Activated T-helper 17 cell treated with anti-CD3 and anti-CD28 coated beads, Interleukin-2, amount 50 U/mL, for 72 hours (primary cell): ENCODE measurements at places on chromosomes 2 and 18. TPM values are rescaled to one million over a fixed set of nuclear protein-coding genes. Genes with fewer than 3 reads are reported as not detected.

GRCh38 chr2:3628800-3629199 is 29.2 kb upstream of the ALLC start:
- H3K4me1 ChIP-seq = no peaks in the 10 kb centered on the region
- H3K27me3 ChIP-seq = peaks cover 12% of the 10 kb centered on the region
- H3K27ac ChIP-seq = no peak overlapping the region
- H3K36me3 ChIP-seq = no peaks in the 10 kb centered on the region
- ATAC-seq = no peak
- no peak overlapping the region for H3K4me3 ChIP-seq

GRCh38 chr2:151830961-151831360 is 2.7 kb upstream of the ARL5A start:
- no peak overlapping the region for H3K27ac ChIP-seq
- H3K36me3 ChIP-seq = peaks cover 23% of the 10 kb centered on the region
- H3K4me1 ChIP-seq = no peaks in the 10 kb centered on the region
- H3K4me3 ChIP-seq = no peak overlapping the region
- ATAC-seq = no peak
- H3K27me3 ChIP-seq = no peaks in the 10 kb centered on the region

DNA sequence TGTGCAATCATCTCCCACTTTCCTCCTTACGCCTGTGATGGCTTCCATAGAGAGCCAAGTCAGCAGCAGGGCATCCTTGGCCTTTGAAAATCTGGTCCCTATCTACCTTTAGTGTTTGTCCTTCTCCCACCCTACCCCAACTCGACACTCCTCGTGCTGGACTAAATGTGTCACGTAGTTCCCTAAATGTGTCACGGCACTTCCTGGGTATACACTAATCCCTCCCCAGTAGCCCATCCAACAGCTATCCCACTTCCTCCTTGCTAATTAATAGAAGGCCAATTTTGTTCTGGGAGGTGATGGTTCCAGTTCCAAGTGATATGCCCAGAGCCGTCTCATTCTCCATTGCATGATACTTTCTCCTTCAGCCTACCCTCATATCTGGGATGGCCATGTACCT is 36.5 kb upstream of the ZFP36L2 start:
- no peak overlapping the region for H3K4me3 ChIP-seq
- H3K27me3 ChIP-seq = no peaks in the 10 kb centered on the region

- no peaks in the 10 kb centered on the region for H3K4me1 ChIP-seq
- no peaks in the 10 kb centered on the region for H3K27me3 ChIP-seq
- ATAC-seq = no peak
- H3K27ac ChIP-seq = no peak overlapping the region
- H3K4me3 ChIP-seq = no peak overlapping the region
- H3K36me3 ChIP-seq = no peaks in the 10 kb centered on the region
These were observed 28.4 kb downstream of the NRXN1 start for GRCh38 chr2:51003345-51004192.

DNA sequence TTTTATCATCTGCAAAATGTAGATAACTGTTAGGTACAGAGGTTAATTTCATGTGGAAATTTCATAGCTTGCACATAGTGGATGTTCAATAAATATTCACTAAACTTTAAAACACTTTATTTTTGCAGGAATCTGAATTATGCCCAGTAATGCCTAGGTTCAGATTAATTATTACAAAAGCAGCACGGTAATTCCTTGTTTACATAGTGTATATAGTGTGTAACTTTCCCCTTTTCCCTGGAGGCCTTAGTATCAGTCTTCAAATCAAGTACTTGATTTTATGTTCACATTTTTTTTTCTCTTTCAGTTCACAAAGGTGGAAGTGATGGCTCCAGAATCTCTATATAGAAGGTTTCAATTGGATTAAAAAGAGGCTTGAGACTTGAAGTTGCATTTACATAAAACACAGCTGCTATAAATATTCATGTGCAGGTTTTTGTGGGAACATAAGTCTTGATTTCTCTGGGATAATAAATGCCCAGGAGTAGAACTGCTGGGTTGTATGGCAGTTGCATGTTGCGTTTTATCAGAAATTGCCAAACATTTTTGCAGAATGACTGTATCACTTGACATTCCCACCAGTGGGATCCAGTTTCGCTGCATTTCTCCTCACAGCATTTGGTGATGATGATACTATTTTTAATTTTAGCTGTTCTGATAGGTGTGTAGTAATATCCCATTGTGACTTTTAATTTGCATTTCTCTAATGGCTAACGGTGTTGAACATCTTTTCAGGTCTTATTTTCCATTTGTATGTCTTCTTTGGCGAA is 27.6 kb upstream of the LGALSL start:
- ATAC-seq = no peak
- H3K27me3 ChIP-seq = no peaks in the 10 kb centered on the region
- H3K27ac ChIP-seq = no peak overlapping the region
- no peaks in the 10 kb centered on the region for H3K36me3 ChIP-seq

DNA sequence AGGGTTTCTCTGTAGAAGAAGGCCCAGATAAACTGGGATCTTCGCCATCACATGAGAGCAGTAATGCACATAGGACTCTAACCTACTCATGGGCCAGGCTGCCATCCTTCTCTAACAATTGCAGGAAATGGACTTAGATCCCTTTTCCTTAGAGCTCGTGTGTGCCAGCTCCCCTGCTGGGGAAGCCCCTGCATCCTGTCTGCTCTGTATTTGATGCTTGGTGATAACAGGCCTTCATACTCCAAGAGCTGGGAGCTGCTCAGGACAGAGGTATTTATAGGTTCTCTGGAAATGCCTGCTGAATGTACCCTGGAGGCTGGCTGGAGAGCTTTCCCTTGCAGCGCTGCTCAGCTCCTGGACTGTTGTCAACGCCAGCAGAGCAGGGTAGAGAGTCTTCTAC is 249.6 kb downstream of the MTX2 start:
- H3K36me3 ChIP-seq = no peaks in the 10 kb centered on the region
- no peak for ATAC-seq
- peaks cover 3% of the 10 kb centered on the region for H3K27me3 ChIP-seq

DNA sequence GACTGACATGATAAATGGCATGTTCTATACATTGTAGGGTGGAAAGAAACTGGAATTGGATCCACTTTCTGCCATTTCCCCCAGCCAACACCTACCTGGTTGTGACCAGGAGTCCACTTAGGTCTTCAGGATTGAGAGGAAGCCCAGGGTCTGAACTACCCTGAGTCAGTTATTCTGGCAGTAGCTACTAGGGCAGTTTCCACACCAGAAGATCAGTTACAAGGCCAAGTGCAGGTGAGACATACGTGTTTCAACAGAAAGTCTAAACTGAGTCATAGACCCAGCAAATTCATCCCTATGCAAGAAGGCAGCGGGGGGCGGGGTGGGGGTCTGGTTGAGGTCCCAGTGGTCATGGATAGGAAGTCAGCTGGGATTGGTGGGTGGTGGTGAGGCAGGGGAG is 21.9 kb downstream of the ANTXR1 start:
- H3K27me3 ChIP-seq = peaks cover 36% of the 10 kb centered on the region
- H3K4me3 ChIP-seq = no peak overlapping the region
- no peaks in the 10 kb centered on the region for H3K36me3 ChIP-seq
- no peak for ATAC-seq
- no peak overlapping the region for H3K27ac ChIP-seq

GRCh38 chr18:9097349-9097748 is 5.2 kb upstream of the NDUFV2 start:
- peaks cover 32% of the 10 kb centered on the region for H3K36me3 ChIP-seq
- peak; percentile 9 for ATAC-seq
- peaks cover 48% of the 10 kb centered on the region for H3K4me1 ChIP-seq
- H3K27me3 ChIP-seq = no peaks in the 10 kb centered on the region
- H3K27ac ChIP-seq = peak overlapping the region; percentile 100

- H3K4me1 ChIP-seq = peaks cover 5% of the 10 kb centered on the region
- no peaks in the 10 kb centered on the region for H3K36me3 ChIP-seq
- ATAC-seq = no peak
- H3K27me3 ChIP-seq = no peaks in the 10 kb centered on the region
- H3K27ac ChIP-seq = no peak overlapping the region
- no peak overlapping the region for H3K4me3 ChIP-seq
These were observed 805.6 kb upstream of the ZEB2 start for GRCh38 chr2:145325485-145325884.

DNA sequence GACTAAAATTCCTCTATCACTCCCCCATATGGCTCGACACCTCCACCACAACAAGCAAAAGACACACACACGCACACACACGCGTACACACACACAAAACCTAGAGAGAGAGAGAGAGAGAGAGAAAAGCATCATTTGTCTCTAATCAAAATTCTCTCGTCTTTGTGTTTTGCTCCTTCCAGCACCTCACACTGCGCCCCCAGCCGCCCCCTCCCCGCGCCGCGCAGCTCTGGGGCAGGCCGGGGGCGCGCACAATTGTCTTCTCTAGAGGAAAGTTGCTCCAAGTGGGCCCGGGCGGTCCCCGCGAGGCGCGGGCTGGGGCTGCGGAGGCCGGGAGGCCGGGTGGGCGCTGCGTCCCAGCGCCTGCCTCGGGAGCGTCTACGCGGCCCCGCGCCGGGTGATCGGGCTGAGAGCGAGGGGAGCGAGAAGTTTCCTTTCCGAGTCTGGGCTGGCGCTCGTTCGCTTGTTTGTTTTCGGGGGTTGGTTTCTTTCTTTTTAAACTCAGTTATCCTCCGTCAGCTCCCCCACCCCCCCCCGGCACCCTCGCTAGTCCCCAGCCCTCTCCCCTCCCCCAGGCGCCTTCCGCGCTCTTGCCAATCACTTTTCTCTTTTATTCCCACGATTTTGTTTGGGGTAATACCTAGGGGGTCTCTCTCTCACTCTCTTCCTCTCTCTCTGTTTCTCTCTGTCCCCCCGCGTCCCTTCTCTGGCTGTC is 4.1 kb downstream of the ZEB2 start:
- H3K36me3 ChIP-seq = peaks cover 51% of the 10 kb centered on the region
- peaks cover 36% of the 10 kb centered on the region for H3K27me3 ChIP-seq
- peak overlapping the region; percentile 78 for H3K4me3 ChIP-seq
- ATAC-seq = peak; percentile 20
- H3K4me1 ChIP-seq = peaks cover 21% of the 10 kb centered on the region

The COL4A3 gene
- 0.35 TPM for total RNA-seq
